ENCODE measurements at places on chromosomes 2 and 18.
A peak's percentile ranks its signal among the peaks of the same experiment; 100 is the strongest.

GRCh38 chr2:73006969-73007710 is 64.4 kb downstream of the SFXN5 start:
- no peak for ATAC-seq

DNA sequence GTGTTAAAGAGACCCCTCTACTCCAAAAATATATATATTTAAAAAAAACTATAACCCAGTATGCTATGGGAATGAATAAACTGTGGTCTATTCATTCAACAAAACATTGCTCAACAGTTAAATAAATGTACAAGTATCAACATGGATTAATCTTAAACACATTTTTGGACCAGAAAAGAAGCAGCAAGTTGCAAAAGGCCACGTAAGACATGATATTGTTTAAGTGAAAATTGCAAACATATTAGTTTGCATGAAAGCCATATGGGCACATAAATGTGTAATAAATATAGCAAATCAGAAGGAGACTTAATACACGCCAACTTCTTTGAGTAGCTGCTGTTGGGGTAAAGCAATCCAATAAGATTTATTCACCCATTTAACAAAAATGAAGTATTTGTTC is 321.5 kb downstream of the FBXO15 start:
- ATAC-seq, result no peak

GRCh38 chr2:55843096-55843993 is 80.2 kb downstream of the EFEMP1 start:
- ATAC-seq, result no peak

DNA sequence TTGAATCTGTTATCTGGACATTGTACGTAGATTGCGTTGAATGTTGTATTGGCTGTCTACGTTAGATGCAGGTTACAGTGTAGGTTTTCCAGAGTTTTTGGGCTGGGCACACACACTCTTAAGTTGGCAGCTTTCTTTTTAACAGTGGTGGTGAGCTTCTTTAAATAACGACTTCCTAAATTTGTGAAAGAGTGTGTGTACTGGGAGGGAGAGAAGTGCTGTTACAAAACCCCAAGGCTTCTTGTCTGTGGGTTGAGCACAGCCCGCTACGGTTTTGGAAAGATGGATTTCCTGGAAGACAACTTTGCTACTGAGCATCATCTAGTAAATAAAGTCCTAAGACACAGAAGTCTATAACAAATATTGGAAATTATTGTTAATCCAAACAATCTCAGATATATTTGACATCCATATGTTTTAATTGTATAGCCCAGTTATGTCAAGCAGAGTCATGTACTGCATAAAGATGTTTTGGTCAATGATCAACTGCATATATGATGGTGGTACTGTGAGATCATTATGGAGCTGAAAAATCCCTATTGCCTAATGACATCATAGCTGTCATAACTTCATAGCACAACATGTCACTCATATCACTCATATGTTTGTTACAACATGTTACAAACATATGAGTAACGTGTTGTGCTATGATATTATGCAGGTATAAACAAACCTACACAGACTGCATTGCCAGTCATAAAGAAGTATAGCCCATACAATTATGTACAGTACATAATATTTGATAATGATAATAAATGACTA is 7.9 kb upstream of the THUMPD2 start:
- no peak for ATAC-seq

DNA sequence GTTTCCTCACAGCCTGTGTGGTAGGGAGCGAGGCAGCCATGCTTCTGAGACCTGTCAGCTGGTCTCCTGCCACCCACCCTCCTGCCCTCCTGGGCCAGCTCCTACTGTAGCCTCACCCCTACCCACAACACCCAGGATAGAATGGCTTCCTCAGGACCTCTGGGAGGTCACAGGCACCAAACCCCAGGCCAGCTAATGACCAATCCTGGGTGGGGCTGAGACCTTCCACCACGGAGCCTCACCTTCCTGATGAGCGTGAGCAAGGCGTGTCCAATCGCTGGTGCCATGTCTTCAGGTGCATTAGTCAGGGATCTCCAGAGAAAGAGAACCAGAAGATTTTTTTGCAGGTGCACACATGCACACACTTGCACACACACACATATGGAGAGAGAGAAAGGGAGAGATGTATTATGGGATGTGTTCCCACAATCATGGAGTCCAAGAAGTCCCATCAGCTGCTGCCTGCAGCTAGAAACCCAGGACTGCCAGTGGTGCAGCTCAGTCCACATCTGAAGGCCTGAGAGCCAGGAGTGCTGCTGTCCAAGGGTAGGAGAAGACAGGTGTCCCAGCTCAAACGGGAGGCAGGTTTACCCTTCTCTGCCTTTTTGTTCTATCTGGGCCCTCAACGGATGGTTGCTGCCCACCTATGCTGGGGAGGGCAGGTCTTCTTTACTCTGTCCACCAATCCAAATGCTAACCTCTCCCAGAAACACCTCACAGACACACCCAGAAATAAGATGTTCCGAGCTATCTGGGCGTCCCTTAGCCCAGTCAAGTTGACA is 70.4 kb upstream of the HDAC4 start:
- ATAC-seq, result no peak

DNA sequence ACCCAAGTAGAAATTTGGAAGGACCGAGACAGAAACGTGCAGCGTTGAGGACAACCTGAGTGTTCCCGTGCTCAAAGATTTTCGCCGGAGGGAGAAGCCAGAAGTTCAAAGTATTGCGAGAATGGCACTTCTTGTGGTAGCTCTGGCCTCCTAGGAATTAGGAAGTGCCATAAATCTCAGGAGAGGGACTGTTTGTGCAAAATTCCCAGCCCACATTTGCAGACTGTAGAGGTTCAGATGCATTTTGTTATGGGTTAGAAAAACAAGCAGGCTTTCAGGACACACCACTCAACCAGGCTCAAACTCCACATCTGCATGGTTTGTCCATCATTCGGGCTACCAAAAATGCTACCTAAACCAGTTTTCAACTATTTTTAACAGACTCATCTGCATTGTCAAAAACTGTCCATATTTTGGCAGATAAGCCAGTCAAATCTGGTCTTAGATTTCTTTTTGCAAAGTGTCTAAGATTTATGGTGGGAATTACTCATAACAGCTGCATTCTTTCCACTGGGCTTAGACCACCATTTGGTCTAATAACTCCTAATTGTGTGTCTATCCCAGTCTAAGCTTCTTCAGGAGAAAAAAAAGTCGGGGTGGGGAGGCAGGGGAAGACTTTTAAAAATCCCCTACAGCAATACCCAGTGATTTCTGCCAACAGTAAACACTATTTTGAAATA is 422.9 kb downstream of the ARHGAP15 start:
- no peak for ATAC-seq

GRCh38 chr2:179569831-179570233 is 291.6 kb downstream of the ZNF385B start:
- ATAC-seq, result peak; percentile 40

GRCh38 chr18:31680433-31680811 is 4.0 kb downstream of the B4GALT6 start:
- no peak for ATAC-seq

GRCh38 chr2:109415581-109416013 is 198.2 kb downstream of the SEPTIN10 start:
- ATAC-seq, result no peak

DNA sequence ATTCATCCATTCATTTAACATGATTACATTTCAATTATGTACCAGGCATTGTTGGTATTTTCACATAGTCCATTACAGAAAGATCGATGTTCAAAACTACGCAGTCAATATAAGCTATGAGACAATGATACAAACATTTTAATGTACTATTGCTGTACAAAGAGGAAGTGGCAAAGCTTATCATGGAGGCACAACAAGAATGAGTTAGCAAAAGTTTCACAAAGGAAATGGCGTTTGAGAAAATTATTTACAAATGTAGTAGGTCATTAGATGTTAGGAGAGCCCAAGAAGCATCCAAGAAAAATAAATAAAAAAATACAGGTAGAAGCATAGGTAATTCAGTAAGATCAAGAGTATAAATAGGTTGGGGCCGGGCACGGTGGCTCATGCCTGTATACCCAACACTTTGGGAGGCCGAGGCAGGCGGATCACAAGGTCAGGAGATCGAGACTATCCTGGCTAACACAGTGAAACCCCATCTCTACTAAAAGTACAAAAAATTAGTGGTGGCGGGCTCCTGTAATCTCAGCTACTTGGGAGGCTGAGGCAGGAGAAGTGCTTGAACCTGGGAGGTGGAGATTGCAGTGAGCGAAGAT is 1730.8 kb upstream of the CELF4 start:
- no peak for ATAC-seq

- ATAC-seq, result no peak
Measured at GRCh38 chr2:209501579-209501978, 77.7 kb downstream of the MAP2 start.

DNA sequence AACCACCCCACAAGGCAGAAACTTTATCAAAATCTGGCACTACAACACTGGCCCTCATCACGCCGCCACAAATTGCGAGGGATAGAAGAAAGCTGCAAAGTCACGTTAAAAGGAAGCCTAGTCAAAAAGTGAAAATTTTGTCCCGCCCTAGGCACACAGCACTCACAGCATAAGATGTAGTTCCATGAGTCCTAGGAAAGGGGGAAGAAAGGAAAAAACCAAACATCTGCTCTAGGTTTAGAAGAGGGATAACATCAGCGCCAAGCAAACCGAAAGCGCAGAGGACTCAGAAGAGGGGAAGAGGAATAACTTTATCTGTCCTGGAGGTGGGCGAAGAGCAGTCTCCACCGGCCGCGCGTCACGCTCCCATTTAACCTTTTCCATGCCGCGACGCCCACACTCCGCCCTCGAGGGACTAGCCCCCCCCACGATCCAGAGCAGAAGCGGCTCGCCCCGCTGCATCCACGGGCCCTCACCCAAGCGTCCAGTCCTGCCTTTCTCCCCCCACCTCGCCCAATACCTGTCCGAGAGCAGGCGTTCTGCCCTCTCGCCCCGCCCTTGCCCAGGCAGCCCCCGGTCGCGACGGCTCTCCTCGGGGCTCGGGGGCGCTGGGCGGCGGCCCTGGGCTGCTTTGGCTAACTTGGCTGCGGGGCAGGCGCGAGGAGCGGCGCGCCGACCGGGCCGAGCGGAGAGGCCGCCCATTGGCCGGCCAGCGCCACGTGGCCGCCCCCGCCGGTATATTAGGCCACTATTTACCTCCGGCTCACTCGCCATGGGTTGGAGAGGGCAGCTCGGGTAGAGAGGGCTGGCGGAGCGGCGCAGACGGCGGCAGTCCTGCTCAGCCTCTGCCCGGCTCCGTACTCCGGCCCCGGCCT is at the start of gene HOXD1:
HOXD1 (plus strand) TSS at position 770 of the 875 bp plus-strand sequence. CDS start 134 bp downstream, outside the sequence.
- peak; percentile 91 for ATAC-seq

DNA sequence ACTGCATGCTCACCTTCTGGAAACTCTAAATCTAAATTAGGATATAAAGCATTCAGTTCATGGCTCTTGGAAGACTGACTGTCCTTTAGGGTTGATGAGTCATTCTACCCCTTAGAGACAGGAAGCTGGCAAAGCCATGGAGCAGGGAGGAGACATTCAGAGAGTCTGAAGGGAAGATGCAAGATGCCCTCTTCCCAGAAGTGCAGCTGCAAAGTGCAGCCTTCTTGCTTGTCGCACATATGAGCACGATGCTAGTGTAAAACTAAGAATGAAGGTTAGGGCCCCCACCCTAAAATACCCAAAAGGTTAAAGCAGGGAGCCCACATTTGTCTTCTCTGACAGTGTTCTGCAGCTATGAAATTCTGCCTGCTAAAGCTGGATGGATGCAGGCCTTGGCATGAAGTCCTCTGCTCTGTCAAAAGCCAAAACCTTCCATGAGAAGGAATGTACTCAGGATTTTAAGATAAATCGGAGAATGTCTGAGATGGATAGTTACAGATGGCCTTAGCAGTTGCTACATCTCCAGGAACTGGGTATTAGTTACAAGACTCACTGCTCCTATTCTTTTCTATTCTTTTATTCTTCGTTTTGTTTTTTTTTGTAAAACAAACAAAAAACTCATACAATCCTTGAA is 89.7 kb downstream of the POLE4 start:
- ATAC-seq, result peak; percentile 88

DNA sequence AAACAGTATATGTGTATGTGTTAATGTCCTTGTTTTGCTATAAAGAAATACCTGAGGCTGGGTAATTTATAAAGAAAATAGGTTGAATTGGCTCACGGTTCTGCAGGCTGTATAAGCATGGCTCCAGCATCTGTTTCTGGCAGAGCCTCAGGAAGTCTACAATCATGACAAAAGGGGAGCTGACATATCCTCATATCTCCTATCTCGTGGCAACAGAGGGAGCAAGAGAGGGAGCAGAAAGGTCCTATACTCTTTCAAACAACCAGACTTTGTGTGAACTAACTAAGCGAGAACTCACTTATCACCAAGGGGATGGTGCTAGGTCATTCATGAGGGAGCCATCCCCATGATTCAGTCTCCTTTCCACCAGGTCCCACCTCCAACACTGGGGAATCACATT is 13.0 kb downstream of the CALCRL start:
- ATAC-seq, result 0 out of 3 replicates have a peak, but pooled peaks have one; percentile 20

DNA sequence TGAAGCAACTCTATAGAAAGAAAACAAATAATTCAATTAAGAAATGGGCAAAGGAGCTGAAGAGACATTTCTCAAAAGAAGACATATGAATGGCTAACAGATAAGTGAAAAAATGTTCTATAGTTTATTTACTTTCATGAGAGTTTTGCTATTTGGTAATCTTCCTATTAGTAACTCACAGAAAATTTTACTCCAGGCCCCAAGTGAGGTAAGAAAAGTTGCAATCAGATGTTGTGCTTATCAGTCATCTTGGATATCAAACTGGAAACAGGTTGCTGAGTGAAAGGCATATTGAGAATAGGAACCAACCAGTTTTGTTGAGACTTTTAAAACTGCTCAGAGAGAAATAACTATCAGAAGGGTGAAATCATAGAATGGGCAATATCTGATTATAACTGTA is 1179.0 kb upstream of the ACVR2A start:
- no peak for ATAC-seq

- ATAC-seq, result no peak
Measured at GRCh38 chr2:55134316-55134706, 84.1 kb upstream of the RTN4 start.

GRCh38 chr2:120404941-120405758 is 59.2 kb downstream of the INHBB start:
- no peak for ATAC-seq

- ATAC-seq, result no peak
Measured at GRCh38 chr2:37753758-37754157, 82.3 kb upstream of the CDC42EP3 start.

- ATAC-seq, result no peak
Measured at GRCh38 chr2:127688405-127688804, 12.9 kb upstream of the SFT2D3 start.

- no peak for ATAC-seq
Measured at GRCh38 chr2:238946318-238947242, 98.7 kb downstream of the TWIST2 start.
